Amniotic stem cell (primary cell): ENCODE measurements at places on chromosomes 4 and X.

DNA sequence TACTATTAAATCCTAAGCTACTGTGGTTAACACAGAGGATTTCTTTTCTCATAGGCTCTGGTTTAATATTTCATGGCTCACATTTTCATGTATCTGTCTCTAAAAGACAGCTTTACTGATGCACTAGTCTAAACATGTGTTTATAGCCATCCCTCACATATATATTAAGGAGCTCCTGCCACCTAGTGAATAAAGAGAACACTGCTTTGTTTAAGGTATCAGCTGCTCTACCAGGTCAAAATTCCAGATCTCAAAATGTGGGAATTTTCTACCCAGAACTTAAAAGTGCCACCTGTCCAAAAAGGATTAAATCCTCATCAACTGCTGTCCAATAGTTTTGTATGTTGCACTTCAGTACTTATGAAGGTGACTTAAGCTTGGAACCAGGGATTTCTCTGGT lies 188.5 kb upstream of the TEX13C start:
- DNase-seq: no peak

DNA sequence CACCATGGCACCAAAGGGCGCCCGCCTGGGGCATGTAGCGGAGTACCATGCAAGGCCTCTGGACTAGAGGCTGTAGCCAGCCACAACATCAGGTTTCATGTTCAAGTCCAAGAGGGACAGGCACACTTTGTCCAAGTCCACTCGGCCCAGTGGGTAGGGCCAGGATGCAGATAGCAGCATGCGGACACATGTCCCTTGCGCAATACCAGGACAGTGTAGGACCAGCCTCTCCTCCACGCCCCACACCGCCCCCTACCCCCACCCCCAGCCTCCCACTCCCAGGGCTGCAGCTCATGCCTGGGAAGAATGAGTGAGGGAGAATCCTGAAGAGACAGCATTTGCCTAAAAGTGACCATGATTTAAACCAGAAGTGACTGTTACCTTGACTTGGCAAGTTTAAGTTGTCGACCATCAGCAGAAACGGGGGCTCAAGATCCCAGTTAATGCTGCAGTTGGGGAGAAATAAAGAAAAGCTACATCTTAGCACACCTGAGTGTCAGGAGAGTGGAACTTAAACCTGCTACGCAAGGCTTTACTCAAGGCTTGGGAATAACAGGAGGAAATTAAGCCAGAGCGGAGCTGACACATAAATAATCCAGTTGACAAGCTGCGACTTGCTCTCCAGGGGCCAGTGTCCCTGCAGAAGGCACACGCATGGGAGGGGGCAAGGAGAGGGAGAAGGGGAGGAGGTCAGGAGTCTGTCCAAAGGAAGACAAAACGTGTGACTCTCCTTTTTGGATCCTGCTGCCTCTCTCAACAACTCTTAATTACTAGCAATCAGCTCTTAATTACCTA lies 221.7 kb downstream of the BCOR start:
- no peak for DNase-seq

GRCh38 chrX:79719568-79720231 lies 294.9 kb upstream of the TBX22 start:
- no peak for DNase-seq

DNA sequence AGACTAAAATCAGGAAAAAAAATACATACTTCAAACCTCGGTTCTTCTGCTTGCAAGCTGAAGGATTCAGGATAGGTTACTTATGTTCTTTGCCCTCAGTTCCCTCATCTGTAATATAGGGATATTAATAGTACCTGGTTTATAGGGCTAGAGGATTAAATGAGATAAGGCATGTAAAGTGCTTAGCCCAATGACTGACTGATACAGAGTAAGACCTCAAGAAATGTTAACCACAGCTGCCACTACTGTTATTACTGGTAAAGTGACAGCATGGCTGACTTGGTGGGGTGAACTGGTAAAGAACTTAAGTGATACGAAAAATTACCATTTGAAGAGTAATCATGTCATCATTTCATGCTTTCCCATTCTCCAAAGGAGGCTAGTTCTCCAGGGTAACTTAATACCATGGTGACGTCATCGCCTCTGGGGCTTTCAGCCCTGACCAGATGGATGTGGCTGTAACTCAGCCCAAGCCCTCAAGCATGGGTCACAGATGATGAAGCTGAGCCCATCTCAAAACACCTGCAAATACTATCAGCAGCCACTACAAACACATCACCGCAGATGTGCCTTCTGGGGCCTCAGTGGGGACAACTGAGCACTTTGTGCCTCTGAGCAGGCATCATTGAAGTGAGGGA lies 44.5 kb upstream of the SCML1 start:
- DNase-seq: peak; percentile 24
